ENCODE measurements at places on chromosomes 1 and 21. TPM values are rescaled to one million over a fixed set of nuclear protein-coding genes. Genes with fewer than 3 reads are reported as not detected.

The SLC1A7 gene
- 0.43 TPM for total RNA-seq

The MRTO4 gene
- 14.8 TPM for total RNA-seq

DNA sequence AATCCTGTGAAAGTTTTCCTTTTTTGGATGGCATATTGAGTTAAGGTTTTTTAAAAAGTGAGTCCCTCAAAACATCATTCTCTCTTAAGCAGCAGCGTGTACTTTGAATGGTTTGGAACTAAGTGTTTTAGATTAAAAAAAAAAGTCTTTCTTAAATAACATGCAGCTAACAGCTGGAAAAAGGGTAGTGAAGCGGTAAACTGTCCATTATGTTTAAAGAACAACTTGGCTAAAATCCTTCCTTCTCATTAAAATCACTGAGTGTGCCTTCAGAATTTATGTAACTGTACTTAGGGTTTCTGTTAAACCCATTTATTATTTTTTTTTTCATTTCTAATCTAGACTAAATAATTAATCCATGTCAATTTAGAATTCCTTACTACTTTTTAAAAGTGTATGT, 254.2 kb upstream of the ADAMTS5 start:
- DNase-seq: no peak

- DNase-seq: no peak
Measured at GRCh38 chr1:246528933-246529731, 22.1 kb upstream of the SMYD3 start.

The CHIA gene
- total RNA-seq: not detected

GRCh38 chr1:230191079-230191804, 124.2 kb downstream of the GALNT2 start:
- no peak for DNase-seq

GRCh38 chr1:200178340-200178739, 150.8 kb downstream of the NR5A2 start:
- DNase-seq: no peak

The RABGGTB gene
- 62.1 TPM for total RNA-seq

GRCh38 chr1:108601708-108602410, 42.0 kb downstream of the EEIG2 start:
- DNase-seq: no peak

The ZNF683 gene
- total RNA-seq: not detected

DNA sequence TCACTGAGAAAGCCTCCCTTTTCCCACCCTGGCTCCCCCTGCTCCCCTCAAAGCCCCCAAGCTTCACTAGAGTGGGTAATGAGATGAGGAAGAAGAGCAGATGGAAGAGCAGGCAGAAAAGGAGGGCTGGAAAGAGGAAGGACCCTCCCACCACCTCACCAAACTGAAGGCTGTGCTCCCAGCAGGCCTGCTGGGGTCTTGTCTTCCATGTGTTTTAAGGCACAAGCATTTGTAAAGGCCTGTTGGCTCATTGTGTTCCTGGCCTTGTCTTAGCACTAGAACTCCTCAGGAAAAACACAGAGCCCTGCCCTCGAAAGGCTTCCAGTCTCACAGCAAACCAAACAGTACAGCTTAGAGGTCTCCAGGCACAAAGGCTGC, 51.5 kb downstream of the TOMM20 start:
- DNase-seq: no peak

GRCh38 chr1:195195423-195196057, 1412.7 kb downstream of the KCNT2 start:
- no peak for DNase-seq

DNA sequence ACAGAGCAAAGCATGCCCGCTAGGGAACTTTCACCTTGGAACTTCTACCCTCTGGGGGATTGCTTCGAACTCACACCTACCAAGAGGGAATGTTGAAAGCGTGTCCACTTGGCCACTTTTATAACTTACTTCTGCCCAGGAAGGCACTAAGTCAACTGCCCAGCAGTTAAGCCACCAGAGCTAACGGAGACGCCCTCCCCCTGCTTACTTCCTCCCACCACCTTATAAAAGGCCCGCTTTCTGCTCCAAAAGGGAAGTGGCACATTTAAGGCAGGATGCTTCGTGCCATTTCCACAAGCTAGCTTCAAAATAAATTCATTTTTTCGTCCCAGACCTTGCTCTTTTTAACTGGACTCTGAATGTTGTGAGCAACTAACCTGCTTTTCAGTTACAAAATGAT, 3.2 kb upstream of the AK2 start:
- DNase-seq: peak; percentile 67

The PLEKHA6 gene
- 27.9 TPM for total RNA-seq

The S100A7A gene
- total RNA-seq: not detected

- no peak for DNase-seq
Measured at GRCh38 chr1:175978476-175978875, 228.6 kb downstream of the COP1 start.

DNA sequence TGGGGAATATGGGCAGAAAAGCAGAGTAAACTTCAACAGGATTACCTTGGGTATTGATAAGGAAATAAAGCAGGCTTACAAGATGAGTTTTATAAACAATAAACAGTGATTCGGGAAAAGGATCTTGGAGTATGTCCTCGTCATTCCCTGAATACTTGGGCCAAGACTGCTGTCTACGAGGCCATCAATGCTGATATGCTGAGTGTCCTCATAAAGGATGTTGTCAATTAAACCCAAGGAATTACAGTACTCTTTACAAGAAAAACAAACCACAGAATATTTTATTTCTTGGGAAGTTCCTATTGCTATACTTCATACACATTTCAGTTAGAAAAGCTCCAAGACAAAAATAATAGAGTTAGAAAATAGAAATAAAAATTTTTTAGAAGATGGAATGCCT, 34.9 kb downstream of the ATP1B1 start:
- DNase-seq: no peak

The OR10J1 gene
- not detected for total RNA-seq

DNA sequence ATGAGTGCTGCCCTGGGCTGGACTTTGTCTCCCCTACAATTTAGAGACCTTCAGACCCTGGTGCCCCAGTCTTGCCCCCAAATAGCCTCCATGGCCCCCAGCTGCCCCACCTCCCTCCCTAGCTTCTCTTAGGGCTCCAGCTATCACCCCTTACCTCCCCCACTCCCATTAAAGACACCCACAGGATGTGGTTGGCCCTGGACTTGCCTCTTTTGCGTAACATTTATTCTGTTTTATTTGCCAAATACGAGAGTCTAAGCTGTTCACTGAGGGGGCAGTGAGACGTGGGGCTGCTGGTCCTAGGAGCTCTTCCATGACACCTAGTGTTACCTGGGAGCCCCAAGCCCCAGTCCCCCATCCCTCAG, 4.5 kb downstream of the ZC3H12A start:
- no peak for DNase-seq

The GSTM5 gene
- total RNA-seq: 2.6 TPM

The IGSF5 gene
- total RNA-seq: 3.8 TPM

DNA sequence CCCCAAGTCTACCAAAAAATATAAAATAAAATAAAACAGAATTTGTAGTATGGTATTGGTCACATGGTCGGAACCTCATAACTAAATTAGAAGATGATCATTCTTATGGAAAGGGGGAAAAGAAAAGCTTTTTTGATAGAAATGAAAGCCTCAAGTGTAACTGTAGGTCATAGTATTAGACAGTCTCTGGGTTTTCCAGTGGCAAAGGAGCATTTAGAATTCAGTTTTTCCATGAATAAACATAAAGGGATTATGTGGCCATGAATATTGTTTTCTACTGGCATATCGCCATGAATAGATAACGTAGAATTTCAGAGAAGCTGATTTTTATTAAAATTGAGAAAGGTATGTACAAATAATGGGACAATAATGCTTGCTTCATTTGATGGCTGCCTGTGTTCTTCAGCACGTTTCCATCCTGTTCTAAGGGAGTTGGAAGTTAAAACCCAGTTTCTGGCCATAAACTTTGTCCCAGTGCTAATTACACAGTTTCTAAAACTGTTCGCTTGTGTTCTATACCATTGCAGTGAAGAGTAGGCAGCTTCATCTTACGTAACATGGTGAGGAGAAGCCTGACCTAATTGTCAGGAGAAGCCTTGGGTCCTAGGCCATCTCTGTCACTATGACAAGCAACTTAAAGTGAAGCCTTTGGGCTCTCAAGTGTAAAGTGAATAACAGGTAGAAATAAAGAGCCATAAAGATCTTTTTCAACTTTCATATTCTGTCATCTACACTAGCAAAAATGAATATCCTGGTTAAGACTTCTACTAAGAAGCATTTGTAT, 70.5 kb upstream of the PGD start:
- DNase-seq: no peak

DNA sequence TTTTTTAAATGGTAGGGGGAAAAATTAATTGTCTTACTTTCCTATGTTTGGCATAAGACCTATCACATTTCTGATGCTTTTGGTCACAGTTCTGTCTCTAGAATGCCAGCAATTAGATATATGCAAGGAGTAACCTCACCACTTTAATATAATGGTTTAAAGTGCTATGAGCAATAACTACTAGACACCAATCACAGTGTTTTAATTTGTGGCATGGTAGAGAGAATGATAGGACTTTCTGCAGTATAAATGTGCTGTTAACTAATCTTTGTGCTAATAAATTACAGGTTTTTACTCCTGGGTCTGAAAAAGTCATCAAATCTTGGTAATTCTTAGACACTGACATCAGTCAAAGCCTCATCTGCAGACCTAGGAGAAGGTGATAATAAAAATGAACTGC, 2110.3 kb downstream of the NCAM2 start:
- DNase-seq: no peak

DNA sequence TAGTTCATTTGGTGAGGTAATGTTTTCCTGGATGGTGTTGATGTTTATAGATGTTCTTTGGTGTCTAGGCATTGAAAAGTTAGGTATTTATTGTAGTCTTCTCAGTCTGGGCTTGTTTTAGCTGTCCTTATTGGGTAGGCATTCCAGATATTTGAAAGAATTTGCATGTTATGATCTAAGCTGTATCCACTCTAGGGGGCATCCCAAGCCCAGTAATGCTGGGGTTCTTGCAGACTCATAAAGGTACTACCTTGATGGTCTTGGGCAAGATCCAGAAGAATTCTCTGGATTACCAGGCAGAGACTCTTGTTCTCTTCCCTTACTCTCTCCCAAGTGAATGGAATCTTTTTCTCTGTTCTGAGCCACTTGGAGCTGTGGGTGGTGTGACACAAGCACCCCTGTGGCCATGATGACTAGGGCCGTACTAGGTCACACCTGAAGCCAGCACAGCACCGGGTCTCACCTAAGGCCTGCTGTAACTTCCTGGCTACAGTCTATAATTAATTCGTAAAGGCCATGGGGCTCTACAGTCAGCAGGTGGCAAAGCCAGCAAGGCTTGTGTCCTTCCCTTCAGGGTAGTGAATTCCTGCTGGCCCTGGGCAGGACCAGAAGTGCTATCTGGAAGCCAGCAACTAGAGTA, 74.8 kb upstream of the PDE4B start:
- no peak for DNase-seq

DNA sequence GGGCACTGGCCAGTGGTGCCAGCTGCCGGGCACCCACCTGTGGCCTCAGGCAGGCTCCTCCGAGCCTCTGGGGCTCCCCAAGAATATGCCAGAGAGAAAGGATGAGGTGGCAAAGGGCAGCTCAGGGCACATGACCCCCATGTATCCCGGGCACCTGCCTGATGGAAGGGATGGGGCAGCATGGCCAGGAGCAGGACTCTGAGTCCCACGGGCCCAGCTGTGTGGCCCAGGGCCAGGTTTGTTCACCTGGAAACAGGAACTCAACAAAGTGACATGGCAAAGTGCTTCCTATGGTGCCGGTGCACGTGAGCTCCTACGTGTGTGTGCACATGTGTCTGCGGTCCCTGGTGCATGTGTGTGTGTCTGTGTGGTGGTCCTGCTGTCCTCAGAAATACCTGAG, 9.5 kb upstream of the GPR153 start:
- no peak for DNase-seq

DNA sequence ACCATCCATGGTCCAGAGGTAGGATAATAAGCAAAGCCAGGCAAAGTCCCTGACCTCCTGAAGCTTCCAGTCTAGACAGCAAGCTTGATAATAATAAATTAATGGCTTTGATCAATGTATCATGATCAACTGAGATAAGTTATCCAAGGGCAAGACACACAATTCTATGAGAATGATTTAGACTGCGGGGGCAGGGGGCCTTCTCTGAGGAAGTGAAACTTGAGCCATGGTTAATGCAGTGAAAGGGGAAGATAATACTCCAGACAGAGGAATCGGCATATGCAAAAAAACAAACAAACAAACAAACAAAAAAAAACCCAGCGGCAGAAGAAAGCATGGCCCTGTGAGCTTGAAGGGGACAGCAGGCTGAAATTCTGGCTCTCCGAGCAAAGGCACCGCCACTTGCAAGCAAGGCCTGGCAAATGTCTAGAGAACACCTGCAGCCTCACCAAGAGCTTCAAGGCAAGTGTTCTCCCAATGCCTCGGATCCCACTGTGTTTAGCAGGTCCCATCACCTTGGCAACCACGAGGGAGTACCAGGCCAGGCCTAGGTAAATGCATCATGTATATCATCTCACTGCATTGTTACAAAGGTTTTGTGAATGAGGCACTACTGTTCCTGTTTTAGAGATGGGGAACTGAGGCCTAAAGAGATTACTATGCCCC, 24.9 kb downstream of the CSMD2 start:
- DNase-seq: no peak

GRCh38 chr1:151841141-151841540, 1.5 kb upstream of the C2CD4D start:
- DNase-seq: no peak

DNA sequence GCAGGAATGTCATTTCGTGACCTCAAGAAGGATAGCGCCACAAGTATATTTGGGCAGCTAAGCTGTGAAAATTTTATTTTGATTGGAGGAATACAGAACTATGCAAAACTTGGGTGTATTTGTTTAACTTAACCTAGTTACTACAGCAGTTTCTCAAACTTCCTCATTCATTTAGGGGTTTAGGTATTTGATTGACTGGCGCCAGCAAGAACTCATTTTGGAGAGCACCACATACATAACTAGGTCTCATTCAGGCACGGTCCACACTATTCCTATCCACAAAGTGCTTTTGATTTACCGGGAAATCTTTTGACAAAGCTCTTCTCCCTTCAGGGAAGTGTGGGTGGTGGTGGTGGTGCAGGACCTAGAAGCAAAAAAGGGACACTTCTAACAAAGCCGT, 155.1 kb upstream of the NRIP1 start:
- no peak for DNase-seq

The PALMD gene
- 67.0 TPM for total RNA-seq

GRCh38 chr1:184823080-184823479, 68.4 kb upstream of the EDEM3 start:
- DNase-seq: no peak

The RAD54L gene
- 0.97 TPM for total RNA-seq

- DNase-seq: no peak
Measured at GRCh38 chr21:33496345-33496744, 4.8 kb upstream of the DNAJC28 start.
